ENCODE measurements at places on chromosomes 1 and 21.

DNA sequence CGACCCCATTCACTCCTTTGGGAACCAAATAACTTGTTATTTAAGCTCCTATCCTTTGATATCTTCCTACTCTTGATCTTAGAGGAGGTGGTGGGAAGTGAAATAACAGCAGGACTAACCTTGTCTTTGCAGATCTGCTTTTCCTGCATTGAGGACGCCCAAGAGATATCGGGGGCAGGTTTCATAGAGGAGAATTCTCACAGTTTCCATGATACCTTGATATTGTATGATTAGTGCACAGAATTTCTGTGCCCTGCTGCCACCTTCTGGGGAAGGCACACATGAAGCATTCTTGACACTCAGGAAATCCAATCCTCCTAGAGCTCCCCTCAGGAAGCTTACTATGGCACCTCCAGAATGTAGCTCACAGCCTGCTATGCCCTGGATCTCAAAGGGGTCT, 1.6 kb downstream of the CD1B start:
- no peak for DNase-seq

- DNase-seq: no peak
These were observed 455 bp downstream of the BSDC1 start for GRCh38 chr1:32393832-32394140.

DNA sequence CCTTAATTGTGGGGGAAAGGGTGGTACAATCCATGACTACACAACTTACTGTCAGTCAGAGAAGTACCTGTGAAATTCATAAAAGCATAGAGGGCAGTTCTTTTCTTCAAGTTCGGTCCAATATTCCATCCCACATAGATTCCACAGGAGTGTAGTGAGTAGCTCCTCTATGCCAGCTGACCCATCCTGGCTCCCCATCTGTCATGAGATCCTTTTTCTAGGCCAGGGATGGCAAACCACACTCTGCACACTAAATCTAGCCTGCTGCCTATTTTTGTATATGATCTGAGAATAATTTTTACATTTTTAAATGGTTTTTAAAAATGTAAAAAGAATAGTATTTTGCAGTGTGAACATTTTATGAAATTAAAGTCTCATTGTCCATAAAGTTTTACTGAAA, 107.0 kb upstream of the TSPAN2 start:
- DNase-seq: no peak

GRCh38 chr21:38300141-38300578, 43.4 kb downstream of the KCNJ15 start:
- no peak for DNase-seq

DNA sequence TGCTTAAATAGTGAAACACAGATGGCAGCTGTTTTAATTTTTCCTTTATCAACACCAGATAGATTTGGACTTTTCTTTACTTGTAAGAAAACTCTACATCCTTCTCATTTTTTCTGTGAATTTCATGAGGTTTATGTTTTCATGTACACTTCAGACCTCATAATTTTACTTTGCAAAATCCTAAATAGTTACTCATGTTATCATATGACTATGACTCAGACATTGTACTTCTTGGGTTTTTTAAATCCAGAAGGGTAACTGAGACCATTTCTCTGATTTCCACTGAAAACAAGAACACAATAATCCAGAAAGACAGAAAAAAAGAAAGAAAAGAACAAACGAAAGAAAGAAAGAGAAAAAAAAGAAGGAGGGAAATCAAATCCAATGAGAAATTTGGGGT, 1021.6 kb downstream of the NCAM2 start:
- no peak for DNase-seq

DNA sequence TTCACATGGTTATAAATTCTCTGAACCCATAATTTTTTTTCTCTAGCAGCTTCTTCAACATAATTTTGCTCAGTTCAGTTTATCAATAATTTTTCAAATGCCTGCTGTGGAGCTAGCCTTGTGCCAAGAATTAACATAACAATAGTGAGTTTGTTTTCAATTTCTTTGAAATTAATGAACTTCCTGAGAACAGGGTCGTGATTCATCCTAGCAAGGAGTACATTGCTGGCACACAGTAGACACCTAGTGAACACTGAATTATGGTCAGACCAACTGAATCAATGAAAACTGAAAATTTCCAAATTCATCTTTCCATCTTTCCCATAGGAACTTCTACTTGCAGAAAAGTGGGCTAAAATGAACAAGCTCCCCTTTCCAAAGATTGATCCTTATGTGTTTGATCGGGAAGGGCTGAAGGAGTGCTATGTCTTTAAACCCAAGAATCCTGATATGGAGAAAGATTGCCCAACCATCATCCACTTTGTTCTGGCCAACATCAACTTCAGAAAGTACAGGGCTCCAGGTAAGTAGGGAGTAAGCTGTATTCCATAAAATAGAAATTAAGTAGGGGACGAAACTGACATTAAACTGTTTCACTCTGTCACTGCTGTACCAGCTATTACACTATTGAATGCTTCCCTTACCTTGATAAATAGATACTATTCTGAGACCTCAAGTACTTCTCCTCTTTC, 148.7 kb downstream of the PLA2G4A start:
- DNase-seq: no peak

DNA sequence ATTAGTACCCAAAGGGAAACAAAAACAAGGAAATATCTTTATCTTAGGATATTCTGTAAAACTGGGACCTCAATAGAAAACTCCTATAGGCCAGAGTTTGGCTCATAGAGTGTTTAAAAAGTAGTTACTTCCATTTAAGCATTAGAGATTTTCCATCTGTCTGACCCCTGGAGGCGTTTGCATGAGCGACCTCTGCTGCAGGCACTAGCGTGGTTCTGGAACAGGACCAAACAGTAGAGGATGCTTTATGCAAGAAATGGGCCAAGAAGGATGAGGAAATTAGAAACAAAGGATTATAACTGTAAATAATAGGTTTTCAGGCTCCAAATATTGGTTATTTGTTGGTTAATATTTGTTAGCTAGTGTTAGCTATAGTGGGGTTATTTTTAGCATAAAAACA, 5.7 kb downstream of the ZBTB40 start:
- no peak for DNase-seq

DNA sequence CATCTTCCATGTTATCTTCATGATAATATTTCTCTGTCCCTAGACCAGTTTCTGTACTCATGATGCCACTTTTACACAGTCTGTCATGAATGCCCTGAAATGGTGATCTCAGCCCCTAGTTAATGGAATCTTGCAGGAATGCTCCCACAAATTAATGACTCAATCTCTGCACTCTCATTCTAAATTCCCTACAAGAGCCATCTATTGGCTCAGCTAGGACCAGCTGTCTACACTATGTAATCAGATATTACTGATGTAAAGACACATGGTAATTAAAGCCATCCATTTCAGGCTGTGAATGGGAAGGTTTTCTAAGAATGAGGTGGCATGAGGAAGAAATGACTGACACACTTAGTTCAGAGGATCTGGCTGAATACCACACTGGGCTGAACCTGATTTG, 199.1 kb upstream of the KCND3 start:
- no peak for DNase-seq

Data from esophagus squamous epithelium (tissue), 5 donors.